ENCODE measurements at places on chromosomes 5 and 9. TPM values are rescaled to one million over a fixed set of nuclear protein-coding genes. Genes with fewer than 3 reads are reported as not detected.

Gene FAM153A
- 1.2 TPM for total RNA-seq

Gene GPR21
- 1.0 TPM for total RNA-seq

Gene PTGES
- total RNA-seq = 2.4 TPM

Gene PCDHB2
- total RNA-seq = 26.3 TPM

GRCh38 chr5:115349001-115349817 lies 52.8 kb upstream of the CCDC112 start:
- H3K4me1 ChIP-seq = no peaks in the 10 kb centered on the region
- H3K27me3 ChIP-seq = no peaks in the 10 kb centered on the region
- H3K27ac ChIP-seq = no peak overlapping the region

GRCh38 chr5:68240771-68241170 lies 25.2 kb downstream of the PIK3R1 start:
- H3K36me3 ChIP-seq = no peaks in the 10 kb centered on the region
- no peak overlapping the region for H3K27ac ChIP-seq
- H3K4me3 ChIP-seq = no peak overlapping the region
- no peaks in the 10 kb centered on the region for H3K4me1 ChIP-seq
- no peak for DNase-seq

DNA sequence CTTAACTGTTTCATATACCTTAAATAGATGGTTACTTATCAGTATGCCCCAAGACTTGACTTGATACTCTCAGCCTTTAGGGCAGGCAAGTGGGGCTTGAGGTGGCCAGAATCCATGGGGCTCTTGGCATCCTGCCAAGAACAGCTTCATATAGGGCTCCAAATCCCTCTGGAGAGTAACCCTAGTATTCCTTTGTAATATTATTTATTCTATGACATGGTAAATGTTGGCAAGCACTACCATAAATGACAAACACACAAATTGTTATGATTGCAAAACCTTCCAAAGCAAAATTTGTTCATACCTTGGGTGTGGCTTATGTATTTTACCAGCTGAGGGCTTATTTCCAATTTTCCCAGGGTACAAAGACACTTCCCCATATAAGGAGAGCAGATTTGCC lies 257.4 kb upstream of the TRPC7 start:
- no peaks in the 10 kb centered on the region for H3K27me3 ChIP-seq
- no peaks in the 10 kb centered on the region for H3K4me1 ChIP-seq
- DNase-seq = no peak
- H3K27ac ChIP-seq = no peak overlapping the region

DNA sequence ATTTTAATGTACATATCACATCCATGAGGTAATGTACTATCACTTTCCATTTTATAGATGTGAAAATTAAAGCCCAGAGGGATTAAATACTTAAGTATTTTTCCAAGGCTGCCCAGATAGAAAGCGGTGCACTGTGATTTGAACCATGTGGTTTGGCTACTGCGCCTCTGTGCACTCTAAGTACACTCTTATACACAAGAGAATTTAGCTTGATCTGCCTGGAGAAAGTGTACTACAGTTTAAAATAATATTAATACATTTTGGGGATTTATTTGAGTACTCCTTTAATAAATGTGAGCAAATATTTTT lies 360.4 kb upstream of the ACTBL2 start:
- no peaks in the 10 kb centered on the region for H3K36me3 ChIP-seq
- H3K27me3 ChIP-seq = no peaks in the 10 kb centered on the region
- no peak for DNase-seq
- H3K4me1 ChIP-seq = peaks cover 8% of the 10 kb centered on the region
- H3K4me3 ChIP-seq = no peak overlapping the region

- no peaks in the 10 kb centered on the region for H3K4me1 ChIP-seq
- no peak for DNase-seq
- no peak overlapping the region for H3K27ac ChIP-seq
- H3K36me3 ChIP-seq = no peaks in the 10 kb centered on the region
- no peaks in the 10 kb centered on the region for H3K27me3 ChIP-seq
Measured at GRCh38 chr5:100832252-100833230, 70.5 kb downstream of the ST8SIA4 start.

Measured in H9 (cell line).